ENCODE measurements at places on chromosomes 6 and 20. TPM values are rescaled to one million over a fixed set of nuclear protein-coding genes. Genes with fewer than 3 reads are reported as not detected.

- no peak for DNase-seq
- H3K36me3 ChIP-seq = no peaks in the 10 kb centered on the region
- no peaks in the 10 kb centered on the region for H3K4me1 ChIP-seq
These were observed 60.7 kb downstream of the EZR start for GRCh38 chr6:158758451-158758860.

GRCh38 chr20:33696448-33696847 is 10.3 kb upstream of the E2F1 start:
- H3K4me1 ChIP-seq = no peaks in the 10 kb centered on the region
- no peak overlapping the region for H3K4me3 ChIP-seq
- H3K27ac ChIP-seq = no peak overlapping the region
- no peaks in the 10 kb centered on the region for H3K27me3 ChIP-seq
- H3K36me3 ChIP-seq = no peaks in the 10 kb centered on the region
- DNase-seq = no peak

The PABPC1L gene
- total RNA-seq = 48.9 TPM

- H3K4me3 ChIP-seq = peak overlapping the region; percentile 47
- H3K4me1 ChIP-seq = no peaks in the 10 kb centered on the region
- no peaks in the 10 kb centered on the region for H3K27me3 ChIP-seq
These were observed 58.9 kb downstream of the ZNF831 start for GRCh38 chr20:59222253-59223181.

The C2 gene
- 7.9 TPM for total RNA-seq

DNA sequence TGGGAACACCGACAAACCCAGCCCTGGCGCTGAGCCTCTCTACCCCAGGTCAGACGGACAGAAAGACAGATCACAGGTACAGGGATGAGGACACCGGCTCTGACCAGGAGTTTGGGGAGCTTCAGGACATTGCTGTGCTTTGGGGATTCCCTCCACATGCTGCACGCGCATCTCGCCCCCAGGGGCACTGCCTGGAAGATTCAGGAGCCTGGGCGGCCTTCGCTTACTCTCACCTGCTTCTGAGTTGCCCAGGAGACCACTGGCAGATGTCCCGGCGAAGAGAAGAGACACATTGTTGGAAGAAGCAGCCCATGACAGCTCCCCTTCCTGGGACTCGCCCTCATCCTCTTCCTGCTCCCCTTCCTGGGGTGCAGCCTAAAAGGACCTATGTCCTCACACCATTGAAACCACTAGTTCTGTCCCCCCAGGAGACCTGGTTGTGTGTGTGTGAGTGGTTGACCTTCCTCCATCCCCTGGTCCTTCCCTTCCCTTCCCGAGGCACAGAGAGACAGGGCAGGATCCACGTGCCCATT is 15.3 kb downstream of the VEGFA start:
- H3K27ac ChIP-seq = no peak overlapping the region
- no peak overlapping the region for H3K4me3 ChIP-seq
- H3K4me1 ChIP-seq = no peaks in the 10 kb centered on the region
- no peak for DNase-seq

The WFDC2 gene
- 100.0 TPM for total RNA-seq

The XRN2 gene
- total RNA-seq = 51.3 TPM

DNA sequence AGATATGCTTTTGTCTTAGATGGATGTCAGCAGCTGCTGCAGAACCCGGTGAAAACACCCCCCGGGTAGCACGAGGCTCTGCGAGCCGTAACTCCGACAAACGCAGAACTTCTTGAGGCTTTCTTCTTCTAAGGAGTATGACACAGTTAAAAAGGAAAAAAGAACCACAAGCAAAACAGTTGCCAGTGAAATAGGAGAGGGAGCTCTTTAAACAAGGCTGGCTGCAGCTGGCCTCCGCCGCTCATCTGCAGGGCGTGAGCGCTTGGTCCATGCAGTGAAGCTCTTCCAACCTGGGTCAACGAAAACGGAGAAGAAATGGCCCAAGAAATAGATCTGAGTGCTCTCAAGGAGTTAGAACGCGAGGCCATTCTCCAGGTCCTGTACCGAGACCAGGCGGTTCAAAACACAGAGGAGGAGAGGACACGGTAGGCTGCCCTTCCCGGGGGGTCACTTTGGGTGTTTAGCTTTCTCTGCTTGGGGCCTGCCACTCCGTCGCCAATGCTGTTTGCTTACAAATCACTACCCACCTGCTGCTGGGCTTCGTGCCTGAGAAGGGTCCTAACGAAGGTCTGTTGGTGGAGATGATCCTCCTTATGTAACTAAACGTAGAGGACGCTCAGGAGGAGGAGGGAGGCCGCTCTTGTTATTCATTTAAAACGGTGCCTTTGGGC is 13.2 kb downstream of the SYTL3 start:
- DNase-seq = no peak
- peak overlapping the region; percentile 84 for H3K27ac ChIP-seq
- H3K4me1 ChIP-seq = peaks cover 7% of the 10 kb centered on the region
- no peaks in the 10 kb centered on the region for H3K27me3 ChIP-seq
- H3K36me3 ChIP-seq = no peaks in the 10 kb centered on the region

GRCh38 chr6:134315189-134315588 is 2.7 kb downstream of the SGK1 start:
- no peaks in the 10 kb centered on the region for H3K36me3 ChIP-seq
- no peak overlapping the region for H3K27ac ChIP-seq
- no peaks in the 10 kb centered on the region for H3K27me3 ChIP-seq
- no peak overlapping the region for H3K4me3 ChIP-seq
- H3K4me1 ChIP-seq = no peaks in the 10 kb centered on the region

GRCh38 chr6:136158387-136158821 is 91.7 kb downstream of the MTFR2 start:
- H3K27me3 ChIP-seq = no peaks in the 10 kb centered on the region
- H3K4me3 ChIP-seq = no peak overlapping the region
- no peaks in the 10 kb centered on the region for H3K4me1 ChIP-seq
- H3K36me3 ChIP-seq = no peaks in the 10 kb centered on the region

The TREM1 gene
- not detected for total RNA-seq

DNA sequence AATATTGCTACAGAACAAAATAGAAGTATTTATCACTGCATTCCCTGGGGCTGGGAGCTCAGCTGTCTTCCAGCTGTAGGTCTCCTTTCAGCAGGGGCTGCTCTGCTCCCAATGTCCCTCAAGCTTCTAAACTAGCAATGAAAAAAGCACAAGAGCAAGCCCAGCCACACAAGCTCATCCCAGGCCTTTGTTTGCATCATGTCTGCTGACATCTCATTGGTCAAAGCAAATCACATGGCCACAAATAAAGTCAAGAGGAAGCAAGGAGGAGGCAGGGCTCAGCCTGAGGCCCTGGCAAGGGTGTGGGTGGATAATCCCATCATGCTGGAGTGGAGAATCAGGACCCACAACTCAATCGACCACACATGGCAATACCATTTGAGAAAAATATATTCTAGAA is 2.2 kb upstream of the BFSP1 start:
- no peaks in the 10 kb centered on the region for H3K4me1 ChIP-seq
- DNase-seq = no peak

DNA sequence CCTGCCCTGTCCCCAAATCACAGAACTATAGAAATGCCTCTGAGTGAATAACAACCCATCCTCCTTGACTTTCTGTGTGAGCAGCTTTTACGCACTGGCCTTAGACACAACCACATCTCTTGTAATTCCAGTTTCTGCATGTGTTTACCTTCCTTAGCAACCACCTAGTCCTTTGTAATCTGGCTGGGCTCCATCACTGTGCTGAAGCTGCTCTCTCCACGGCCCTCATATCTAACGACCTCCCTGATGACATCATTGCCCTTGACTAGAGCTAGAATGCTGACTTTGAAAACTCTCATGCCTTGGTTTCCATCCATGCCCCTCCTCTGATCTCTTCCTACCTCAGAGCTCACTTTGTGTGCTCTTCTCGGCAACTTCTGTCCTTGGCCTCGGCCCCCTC is 30.5 kb upstream of the GLP1R start:
- no peak for DNase-seq
- H3K27me3 ChIP-seq = no peaks in the 10 kb centered on the region
- no peak overlapping the region for H3K27ac ChIP-seq
- H3K4me3 ChIP-seq = no peak overlapping the region
- no peaks in the 10 kb centered on the region for H3K36me3 ChIP-seq

- H3K36me3 ChIP-seq = no peaks in the 10 kb centered on the region
- peak; percentile 37 for DNase-seq
- no peaks in the 10 kb centered on the region for H3K27me3 ChIP-seq
- no peak overlapping the region for H3K4me3 ChIP-seq
- H3K27ac ChIP-seq = no peak overlapping the region
These were observed 71.3 kb upstream of the SLC2A12 start for GRCh38 chr6:134123666-134124208.

GRCh38 chr20:47358672-47359529 is 2.4 kb upstream of the ZMYND8 start:
- H3K36me3 ChIP-seq = no peaks in the 10 kb centered on the region
- H3K4me3 ChIP-seq = no peak overlapping the region
- no peaks in the 10 kb centered on the region for H3K27me3 ChIP-seq
- H3K27ac ChIP-seq = peak overlapping the region; percentile 99

- H3K27ac ChIP-seq = no peak overlapping the region
- DNase-seq = no peak
- no peaks in the 10 kb centered on the region for H3K4me1 ChIP-seq
- no peaks in the 10 kb centered on the region for H3K27me3 ChIP-seq
These were observed 265.2 kb downstream of the TAF4 start for GRCh38 chr20:61800359-61801064.

DNA sequence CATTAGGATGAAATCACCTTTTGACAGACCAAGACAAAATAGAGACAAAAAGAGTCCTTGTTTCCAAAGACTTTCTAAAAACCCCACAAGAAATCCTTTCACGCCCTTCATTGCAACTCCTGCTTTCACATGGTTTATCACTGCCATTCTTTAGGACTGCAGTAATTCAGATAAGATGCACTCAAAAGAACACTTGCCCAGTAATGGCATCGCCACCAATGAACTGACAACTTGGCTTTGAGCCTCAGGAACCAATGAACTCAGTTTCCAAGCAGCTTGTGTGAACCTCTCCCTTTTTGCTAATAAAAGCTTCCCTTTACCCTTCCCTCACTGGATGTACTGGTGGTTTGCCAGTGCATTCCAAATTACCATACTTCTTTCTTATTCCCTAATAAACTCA is 21.8 kb downstream of the OSTM1 start:
- no peak for DNase-seq
- H3K4me1 ChIP-seq = no peaks in the 10 kb centered on the region
- no peak overlapping the region for H3K4me3 ChIP-seq
- no peak overlapping the region for H3K27ac ChIP-seq

The MICA gene
- total RNA-seq = 22.8 TPM

The KCNS1 gene
- 0.09 TPM for total RNA-seq

DNA sequence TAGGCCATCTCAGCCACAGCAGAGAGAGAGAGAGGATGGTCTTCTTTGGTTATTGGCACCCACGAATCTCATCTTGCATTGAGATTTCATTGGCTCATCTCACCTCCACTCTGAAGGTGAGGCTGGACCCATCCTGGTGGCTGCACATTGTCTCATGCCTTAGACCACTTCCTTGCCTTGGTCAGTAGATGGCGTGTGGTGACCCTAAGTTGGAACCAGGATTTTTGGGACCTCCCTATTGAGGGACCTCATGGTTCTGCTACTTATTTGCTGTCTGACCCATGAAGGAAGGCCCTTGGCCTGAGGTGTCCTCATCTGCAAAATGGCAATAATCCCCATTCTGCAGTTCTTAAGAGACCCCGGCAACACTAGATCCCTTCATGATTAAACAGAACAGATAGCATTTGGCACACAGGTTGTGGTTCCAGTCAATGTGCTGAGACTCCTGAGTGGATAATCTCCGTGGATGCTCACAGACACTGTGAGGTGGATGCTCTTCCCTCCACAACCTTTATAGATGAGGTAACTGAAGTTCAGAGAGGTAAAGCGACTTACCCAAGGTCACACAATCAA is 21.5 kb upstream of the AAR2 start:
- no peaks in the 10 kb centered on the region for H3K36me3 ChIP-seq
- no peak overlapping the region for H3K27ac ChIP-seq
- DNase-seq = no peak
- no peaks in the 10 kb centered on the region for H3K4me1 ChIP-seq
- no peak overlapping the region for H3K4me3 ChIP-seq
- H3K27me3 ChIP-seq = no peaks in the 10 kb centered on the region

- DNase-seq = no peak
- H3K36me3 ChIP-seq = no peaks in the 10 kb centered on the region
- peak overlapping the region; percentile 34 for H3K4me3 ChIP-seq
- H3K27me3 ChIP-seq = no peaks in the 10 kb centered on the region
- H3K4me1 ChIP-seq = no peaks in the 10 kb centered on the region
- H3K27ac ChIP-seq = peak overlapping the region; percentile 83
These were observed 866 bp upstream of the BTN3A3 start for GRCh38 chr6:26439151-26440125.

GRCh38 chr6:38305995-38306681 is 333.6 kb downstream of the BTBD9 start:
- H3K36me3 ChIP-seq = no peaks in the 10 kb centered on the region
- peaks cover 5% of the 10 kb centered on the region for H3K4me1 ChIP-seq
- DNase-seq = no peak
- H3K4me3 ChIP-seq = no peak overlapping the region
- no peaks in the 10 kb centered on the region for H3K27me3 ChIP-seq
- no peak overlapping the region for H3K27ac ChIP-seq

DNA sequence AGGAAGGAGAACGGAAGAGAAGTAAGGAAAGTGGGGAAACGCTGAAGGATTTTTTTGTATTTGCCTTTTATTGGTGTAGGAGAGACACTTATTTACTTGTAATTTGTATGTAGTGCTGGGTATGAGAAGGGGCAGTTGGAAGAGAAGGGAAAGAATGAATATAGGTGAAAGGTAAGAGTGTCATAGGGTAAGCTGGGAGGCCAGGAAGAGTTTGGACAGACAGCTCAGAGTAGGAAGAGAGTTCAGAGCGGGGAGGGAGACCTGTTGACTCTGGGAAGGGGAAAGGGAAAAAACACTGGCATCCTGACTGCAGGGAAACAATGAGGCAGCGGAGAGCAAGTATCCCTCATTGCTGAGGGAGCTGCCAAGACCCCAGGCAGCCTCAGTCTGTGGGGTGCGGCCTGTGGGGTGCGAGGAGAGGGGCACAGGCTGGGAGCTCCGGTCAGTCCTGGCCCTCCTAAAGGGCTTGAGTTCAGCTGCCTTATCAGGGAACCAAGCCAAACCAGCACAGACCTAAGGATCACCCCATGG is 3.1 kb downstream of the TRAF3IP2 start:
- no peaks in the 10 kb centered on the region for H3K36me3 ChIP-seq
- H3K27ac ChIP-seq = peak overlapping the region; percentile 90
- no peak overlapping the region for H3K4me3 ChIP-seq
- no peak for DNase-seq
- no peaks in the 10 kb centered on the region for H3K27me3 ChIP-seq

- no peaks in the 10 kb centered on the region for H3K4me1 ChIP-seq
- DNase-seq = no peak
- no peaks in the 10 kb centered on the region for H3K36me3 ChIP-seq
- H3K4me3 ChIP-seq = no peak overlapping the region
These were observed 53.3 kb downstream of the SOD2 start for GRCh38 chr6:159639721-159640120.
